Foreskin keratinocyte (primary cell): ENCODE measurements at places on chromosomes 13 and 19. TPM values are rescaled to one million over a fixed set of nuclear protein-coding genes. Genes with fewer than 3 reads are reported as not detected.

- DNase-seq: no peak
Measured at GRCh38 chr13:25380082-25380481, 8.3 kb downstream of the ATP8A2 start.

- no peak for DNase-seq
Measured at GRCh38 chr19:44303320-44303719, 1.5 kb downstream of the ZNF235 start.

DNA sequence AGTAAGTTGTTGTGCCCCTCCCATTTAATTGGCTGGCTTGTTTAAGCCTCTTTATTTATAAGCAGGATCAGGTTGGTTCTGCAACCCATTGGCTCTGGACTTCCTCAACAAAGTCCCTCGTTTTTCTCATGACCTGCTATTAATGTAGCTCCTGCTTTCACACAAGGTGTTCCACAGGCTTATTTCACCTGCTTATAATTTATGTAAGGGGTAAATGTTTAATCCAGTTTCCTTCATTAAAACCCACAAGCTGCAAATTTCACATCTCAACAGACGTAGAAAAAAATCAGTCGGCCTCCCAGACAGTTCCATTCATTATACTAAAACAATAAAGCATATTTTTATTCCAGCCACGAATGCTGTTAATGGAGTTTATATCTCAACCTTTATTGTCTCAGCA is 86.1 kb downstream of the TBC1D4 start:
- no peak for DNase-seq

DNA sequence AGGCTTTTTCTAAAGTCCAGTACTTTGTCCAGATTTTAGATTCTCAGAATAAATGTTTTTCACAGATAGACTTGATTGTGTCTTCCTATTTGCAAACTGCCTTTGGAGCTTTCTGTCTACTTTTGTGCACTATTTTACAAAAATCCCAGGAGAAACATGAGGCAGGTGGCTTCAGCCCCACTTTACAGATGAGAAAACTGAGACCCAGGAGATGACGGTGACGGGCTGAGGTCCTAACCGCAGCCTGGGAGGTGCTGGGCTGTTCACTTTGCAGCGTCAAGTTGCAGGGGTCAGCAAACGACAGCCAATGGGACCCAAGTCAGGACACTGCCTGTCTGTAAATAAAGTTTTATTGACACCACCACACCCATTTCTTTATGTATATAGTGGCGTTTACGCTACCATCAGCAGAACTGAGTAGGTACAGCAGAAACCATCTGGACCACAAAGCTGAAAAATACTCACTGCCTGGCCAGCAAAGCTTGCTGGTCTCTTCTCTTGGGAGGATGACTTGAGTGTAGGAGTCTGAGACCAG is 6.8 kb upstream of the KDM4B start:
- DNase-seq: no peak

DNA sequence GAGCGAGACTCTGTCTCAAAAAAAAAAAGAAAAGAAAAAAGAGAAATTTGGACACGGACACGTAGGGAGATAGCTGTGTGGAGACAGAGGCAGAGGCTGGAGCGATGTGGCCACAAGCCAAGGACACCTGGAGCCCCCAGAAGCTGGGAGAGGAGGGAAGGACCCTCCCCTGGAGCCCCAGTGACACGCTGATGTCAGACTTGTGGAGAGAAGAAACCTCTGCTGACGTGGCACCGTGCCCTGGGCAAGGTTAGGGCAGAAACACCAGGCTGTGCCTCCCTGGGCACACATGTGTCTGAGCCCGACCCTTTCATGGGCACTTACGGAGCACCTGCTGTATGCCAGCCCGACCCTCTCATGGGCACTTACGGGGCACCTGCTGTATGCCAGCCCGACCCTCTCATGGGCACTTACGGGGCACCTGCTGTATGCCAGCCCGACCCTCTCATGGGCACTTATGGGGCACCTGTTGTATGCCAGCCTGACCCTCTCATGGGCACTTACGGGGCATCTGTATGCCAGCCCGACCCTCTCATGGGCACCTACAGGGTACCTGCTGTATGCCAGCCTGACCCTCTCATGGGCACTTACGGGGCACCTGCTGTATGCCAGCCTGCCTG is 17.8 kb downstream of the ARID3A start:
- DNase-seq: no peak

DNA sequence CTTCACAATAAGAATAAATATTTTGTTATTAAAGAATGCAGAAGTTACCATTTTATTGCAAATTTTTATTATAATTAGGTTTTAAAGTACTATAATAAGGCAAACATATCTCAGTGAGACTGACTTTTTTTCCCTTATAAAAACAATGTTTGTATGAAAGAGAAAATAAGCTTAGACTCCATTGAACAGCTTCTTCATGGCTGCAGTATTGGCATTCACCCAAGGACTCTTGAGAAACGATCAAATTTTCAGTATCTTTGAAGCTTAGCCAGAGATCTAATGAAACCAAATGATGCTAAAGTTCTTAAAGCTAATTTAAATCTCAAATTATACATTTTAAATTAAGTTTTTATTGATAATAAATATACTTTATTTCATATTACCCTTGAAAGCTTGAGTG is 128.3 kb downstream of the GGACT start:
- no peak for DNase-seq

DNA sequence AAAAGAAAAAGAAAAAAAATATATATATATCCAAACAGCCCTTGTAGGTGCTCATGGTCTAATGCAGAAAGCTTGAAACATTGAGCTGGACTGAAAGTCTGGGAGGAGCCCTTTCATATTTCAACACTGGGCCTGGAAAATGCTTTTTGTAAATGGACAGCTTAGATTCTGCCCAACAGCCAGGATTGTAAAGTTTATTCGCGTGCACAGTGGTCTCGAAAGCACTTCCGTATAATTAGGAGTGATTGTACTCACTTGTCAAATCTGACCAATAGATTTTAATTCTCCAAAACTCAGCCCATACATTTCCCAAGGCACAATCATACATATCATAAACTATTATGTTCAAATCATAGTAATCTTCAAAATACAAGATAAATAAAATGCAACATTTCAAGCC is 260.1 kb downstream of the COL4A1 start:
- no peak for DNase-seq

- DNase-seq: no peak
Measured at GRCh38 chr19:4294389-4294788, 7.8 kb downstream of the TMIGD2 start.

- no peak for DNase-seq
Measured at GRCh38 chr19:48617146-48617937, 1.6 kb downstream of the RPL18 start.

Gene MTIF3
- total RNA-seq: 39.0 and 40.9 TPM in 2 replicates

Gene EBPL
- 36.3 and 49.3 TPM in 2 replicates for total RNA-seq

Gene UQCRFS1
- total RNA-seq: 42.2 and 43.4 TPM in 2 replicates

Gene ATP4A
- total RNA-seq: not detected in 2 replicates

Gene TMIGD2
- not detected in 2 replicates for total RNA-seq

Gene MYH14
- total RNA-seq: 0.07 TPM in 1 of 2 replicates, not detected in the other
